Inflammatory macrophage treated with lipopolysaccharide for 4 hours (primary cell): ENCODE measurements at places on chromosomes 13 and 19.

GRCh38 chr19:46494941-46495785 lies 504 bp downstream of the PNMA8B start:
- no peak for DNase-seq

DNA sequence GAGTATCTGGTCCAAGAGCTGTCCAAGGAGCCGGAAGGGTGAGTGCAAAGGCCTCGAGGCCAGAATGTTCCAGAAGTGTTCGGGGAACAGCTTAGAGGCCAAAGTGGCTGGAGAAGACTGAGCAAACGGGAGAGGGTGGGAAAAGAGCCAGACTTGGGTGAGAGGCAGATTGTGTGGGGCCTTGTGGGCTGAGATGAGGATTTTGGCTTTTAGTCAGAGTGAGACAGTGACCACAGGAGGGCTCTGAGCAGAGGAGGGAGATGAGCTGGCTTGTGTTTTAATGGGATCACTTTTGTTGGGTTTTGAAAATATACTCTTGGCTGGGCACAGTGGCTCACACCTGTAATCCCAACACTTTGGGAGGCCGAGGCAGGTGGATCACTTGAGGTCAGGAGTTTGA lies 5.6 kb downstream of the NANOS2 start:
- DNase-seq = no peak

- no peak for DNase-seq
These were observed 178.7 kb upstream of the PCDH9 start for GRCh38 chr13:67408798-67409197.

- peak; percentile 52 for DNase-seq
These were observed at the start of gene RUBCNL for GRCh38 chr13:46387064-46387851. Gene RUBCNL (minus strand): TSS chr13:46387252. CDS start chr13:46372475, 14,777 bp downstream.

- no peak for DNase-seq
These were observed 60.2 kb upstream of the CYSLTR2 start for GRCh38 chr13:48593536-48593935.

DNA sequence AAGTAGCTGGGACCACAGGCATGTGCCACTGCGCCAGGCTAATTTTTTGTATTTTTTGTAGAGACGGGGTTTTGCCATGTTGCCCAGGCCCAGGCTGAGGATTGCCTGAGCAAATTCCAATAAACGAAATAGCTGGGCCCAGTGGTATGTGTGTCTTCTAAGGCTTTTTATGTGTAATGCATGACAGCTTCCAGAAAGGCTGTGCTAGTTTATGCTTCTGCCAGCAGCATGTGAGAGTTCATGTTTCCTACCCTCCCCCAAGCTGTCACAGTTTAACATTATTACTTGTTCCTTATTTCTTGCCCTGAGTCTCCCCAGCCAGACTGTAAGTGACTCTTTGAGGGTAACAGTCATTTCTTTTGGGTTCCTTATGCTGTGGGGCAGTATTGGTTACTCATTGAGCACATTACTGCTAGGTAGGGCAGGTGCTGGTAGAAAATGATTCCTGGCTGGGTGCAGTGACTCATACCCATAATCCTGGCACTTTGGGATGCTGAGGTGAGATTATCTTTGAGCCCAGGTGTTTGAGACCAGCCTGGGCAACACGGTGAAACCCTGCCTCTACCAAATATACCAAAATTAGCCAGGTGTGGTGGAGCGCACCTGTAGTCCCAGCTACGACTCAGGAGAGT lies 13.6 kb downstream of the GPATCH1 start:
- no peak for DNase-seq

- no peak for DNase-seq
These were observed 34.4 kb downstream of the DHRS12 start for GRCh38 chr13:51769455-51770127.

GRCh38 chr19:11463391-11463790 lies 17.5 kb downstream of the ELAVL3 start:
- DNase-seq = no peak

DNA sequence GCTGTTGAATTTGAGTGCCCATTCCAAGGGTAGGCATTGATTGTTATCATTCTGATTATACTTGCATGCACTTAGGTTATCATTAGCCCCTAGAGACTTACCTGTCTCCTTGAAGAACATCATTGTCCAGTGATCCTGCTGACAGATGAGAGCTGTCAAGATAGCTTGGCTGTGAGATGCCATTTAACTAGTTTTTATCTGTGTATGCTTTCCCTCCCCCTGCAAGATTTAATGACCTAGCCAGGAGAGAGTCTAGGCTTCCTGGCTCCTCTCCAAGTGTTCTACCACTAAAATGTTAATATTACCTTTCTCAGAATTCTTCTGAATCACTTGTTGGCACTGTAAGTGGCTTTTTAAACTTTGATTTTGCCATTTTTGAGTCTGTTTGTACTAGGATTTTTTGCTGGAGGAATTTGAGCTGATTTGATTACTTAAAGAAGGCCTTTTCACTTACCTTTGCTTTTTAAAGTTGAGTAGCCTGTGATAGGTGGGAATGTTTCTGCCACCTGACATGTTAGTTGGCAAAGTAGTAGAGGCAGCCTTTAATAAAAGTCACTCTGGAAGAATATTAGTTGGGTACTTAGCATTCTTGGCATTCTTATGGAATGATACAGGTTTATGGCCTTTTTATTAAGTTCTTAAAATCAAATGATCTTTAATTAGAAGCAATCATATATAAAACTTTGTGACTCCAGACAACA lies 41.1 kb downstream of the ARHGAP35 start:
- no peak for DNase-seq

DNA sequence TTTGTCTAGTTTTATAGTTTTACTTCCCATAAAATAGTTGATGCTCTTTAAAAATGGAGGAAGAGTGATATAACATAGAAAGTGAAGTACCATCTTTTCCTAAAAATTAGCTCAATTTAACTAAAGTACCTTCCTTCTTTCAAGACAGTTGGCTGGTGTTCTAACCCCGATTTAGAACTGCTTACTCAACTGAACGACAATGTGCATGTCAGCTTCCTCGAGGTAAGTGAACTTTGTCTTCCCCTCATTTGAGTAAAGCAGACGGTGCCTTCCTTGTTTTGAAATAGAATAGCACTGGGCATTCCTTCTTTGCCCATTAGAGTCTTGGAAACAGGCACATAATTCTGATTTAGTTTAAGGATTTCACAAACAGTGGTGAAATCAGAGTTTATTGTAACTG lies 1519.2 kb downstream of the EFNB2 start:
- no peak for DNase-seq

DNA sequence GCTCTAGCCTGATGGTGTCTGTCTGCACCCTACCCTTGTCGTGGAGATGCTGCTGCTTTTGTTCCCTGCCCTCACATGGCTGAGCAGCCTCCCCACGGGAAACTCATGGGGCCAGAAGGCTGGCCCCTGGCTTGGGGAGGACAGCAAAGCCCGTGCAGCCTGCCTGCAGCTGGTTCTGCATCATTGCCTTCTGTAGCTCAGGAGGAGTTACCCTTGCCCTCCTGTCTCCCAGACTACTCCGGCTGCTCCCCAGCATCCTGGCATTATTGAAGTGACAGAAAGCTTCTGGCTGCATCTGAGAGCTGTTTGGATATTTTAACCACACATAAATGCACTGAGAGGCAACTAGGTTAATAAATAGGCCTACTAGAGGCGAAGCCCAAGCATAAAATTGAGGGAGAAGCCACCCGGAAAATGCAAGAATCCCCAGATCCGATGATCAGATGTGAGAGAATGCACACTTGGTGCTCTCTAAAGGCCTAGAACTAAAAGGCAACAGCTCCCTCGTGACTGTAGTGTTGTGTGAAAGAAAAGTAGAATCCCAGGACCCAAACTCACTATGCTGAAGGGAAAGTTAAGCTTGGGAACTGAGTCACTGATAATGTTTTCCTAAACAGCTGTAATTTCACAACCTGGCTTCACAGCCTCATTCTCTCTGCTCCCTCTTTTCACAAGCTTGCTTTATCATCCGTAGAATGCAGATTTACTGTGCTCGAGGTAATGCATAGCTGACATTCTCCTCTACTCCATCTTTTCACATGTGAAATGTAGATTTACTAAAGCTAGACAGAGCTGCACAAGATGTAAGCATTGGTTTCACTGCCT lies 110.8 kb downstream of the TNFRSF19 start:
- DNase-seq = no peak

DNA sequence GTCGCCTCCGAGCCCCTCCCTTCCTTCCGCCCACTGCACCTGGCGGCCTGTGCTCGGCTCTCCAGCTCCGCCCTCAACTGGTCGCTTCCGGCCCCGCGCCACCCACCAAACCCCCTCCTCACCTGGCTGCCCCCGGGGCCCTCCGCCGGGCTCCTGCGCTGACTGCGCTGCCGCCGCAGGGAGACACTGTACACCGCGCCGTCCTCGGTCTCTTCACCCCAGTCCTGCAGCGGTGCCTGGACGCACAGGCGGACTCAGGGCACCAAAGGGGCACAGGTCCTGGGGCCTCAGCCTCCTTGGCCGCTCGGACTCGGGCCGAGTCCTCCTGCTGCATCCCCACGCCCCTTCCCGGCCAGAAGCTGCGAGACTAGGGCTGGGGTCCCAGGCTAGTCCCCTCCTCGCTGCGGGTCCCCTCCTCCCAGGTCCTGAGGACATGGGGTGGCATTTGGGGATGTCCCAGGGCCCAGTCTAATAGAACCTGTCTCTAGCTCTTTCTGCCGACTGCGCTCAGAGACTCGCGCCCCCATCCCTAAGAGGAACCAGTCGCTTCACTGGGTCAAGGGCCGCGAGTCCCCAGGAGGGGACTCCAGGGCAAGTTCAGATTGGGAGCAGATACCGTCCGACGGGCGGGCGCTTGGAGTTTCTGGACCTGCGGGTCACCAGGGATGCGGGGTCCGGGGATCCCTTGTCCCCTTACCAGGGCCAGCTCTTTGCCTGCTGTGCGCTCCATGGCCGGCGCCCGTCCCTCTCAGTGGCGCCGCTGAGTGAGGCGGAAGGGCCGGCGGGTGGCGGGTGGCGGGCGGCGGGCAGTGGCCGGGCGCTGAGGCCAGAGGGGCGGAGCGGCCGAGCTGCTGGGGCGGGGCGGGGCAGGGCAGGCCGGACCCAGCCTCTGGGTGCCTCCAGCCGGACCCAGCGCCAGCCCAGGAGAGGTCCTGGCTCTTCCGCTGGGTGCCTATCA lies at the start of gene RGL3:
RGL3 (minus strand) TSS at position 766 of the 958 bp plus-strand sequence; CDS start at position 730, 36 bp downstream.
- DNase-seq = peak; percentile 21

GRCh38 chr13:45846681-45847080 lies 4.9 kb downstream of the SIAH3 start:
- no peak for DNase-seq

- no peak for DNase-seq
These were observed 379.9 kb upstream of the PCDH20 start for GRCh38 chr13:61795580-61795979.
